NCI-H226 (cell line): ENCODE measurements at places on chromosomes 13 and 19.

- DNase-seq, result peak; percentile 84
Observed at GRCh38 chr13:88627071-88627470, 955.9 kb downstream of the SLITRK5 start.

DNA sequence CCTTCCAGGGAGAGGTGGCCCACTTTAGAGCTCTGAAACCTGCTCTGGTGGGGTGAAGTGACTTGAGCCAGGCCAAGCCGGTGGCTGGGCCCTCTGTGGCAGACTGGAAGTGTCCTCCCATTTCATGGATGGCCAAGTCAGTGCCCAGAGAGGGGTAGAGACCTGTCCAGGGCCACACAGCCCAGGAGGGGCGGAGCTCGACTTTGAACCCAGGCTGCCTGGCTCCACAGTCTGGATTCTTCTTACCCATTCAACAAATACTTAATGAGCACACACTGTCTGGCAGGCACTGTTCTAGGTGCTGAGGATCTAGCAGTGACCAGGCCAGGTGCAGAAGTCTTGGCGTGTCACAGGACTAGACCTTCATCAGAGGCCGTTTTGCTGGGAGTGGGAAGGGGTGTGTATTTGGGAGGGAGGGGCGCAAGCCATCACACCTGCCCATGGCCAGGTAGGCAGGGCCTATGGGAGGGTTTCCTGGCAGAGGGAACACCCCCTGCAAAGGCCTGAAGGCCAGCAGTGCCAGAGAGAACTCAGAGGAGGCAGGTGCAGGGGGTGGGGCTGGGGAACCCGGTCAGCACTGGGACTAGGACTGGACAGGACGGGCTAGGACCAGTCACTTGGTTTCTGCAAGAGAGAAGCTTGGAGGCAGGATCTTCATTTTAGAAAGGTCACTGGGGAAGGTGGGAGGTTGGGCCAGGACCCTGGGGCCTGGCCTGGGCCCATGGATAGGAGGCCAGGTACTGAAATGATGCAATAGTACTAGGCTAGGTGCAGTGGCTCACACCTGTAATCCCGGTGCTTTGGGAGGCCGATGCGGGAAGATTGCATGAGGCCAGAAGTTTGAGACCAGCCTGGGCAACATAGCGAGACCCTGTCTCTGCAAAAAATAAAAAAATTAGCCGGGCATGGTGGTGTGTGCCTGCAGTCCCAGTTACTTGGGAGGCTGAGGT, 31.8 kb downstream of the DNM2 start:
- no peak for DNase-seq

DNA sequence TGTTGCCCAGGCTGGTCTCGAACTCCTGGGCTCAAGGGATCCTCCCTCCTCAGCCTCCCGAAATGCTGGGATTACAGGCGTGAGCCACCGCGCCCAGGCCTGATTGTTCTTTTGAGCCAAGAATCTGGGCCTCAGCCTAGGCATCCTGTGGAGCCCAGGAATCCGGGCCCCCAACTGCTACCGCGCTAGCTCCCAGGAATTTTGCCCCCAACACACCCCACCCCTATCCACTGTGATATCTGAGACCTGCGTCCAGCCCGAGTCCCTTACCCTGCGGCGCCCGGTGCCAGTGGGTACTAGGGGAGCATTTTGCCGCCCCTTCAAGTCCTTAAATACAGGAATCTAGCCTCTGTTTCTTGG, 838 bp upstream of the MYADM start:
- DNase-seq, result no peak

- DNase-seq, result peak; percentile 74
Observed at GRCh38 chr13:25901460-25902376, 150.1 kb downstream of the SHISA2 start.

DNA sequence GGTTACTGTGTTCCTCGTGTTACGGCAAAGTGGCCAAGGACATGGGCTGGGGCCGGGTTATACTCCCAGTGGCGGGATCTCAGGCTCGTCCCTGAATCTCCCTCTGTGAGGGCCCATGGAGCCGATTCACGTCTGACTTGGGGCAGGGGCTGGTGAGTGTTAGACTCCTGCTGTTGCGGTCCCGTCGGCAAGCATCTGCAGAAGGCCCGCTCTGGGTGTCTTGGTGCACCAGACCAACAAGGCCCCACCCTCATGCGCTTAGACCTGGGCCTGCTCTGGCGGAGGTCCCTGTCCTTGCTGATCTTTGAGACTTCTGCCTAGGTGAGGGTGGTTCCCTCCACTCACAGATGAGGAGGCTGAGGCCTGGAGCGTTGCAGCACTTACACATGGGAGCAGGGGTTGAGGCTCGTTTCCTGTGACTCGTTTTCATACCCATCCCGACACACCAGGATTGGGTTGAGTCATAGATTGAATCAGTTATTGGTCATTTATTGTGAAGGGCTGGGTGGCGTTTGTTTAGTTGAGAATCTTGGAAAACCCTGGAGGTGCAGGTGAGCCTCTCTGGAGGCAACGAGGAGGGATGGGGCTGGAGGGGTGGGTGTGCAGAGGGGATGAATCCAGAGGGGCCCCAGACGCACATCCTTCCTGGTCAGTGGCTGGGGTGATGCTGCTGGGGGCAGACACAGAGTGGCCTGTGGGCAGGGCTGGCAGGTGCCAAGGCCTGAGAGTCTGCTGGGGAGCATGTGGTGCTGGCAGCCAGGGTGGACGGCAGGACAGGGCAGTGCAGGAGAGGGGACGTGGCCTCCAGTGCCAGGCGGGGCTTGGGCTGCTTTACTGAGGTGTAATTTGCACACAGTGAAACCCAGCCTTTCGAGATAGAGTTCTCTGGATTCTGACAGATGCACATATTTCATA, 4.6 kb downstream of the EPN1 start:
- DNase-seq, result no peak

DNA sequence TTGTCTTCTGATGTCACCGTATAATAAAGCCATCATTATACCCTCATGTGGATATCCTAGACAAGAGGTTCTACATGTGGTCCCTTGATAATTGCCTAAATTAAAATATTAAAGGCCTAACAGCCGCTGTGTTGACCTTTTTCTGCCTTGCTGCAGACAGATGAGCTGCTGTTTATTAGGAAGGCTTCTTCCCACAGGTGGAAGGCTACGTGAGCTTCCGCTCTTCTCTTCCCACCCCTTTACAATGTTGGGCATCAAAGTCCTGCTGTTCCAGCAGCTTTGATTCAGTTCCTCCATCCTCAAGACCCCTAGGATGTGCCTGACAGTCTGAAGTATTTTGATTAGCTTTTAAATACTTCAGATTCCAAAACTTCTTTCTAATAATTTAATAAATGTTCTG, 217.1 kb downstream of the PCCA start:
- DNase-seq, result no peak

DNA sequence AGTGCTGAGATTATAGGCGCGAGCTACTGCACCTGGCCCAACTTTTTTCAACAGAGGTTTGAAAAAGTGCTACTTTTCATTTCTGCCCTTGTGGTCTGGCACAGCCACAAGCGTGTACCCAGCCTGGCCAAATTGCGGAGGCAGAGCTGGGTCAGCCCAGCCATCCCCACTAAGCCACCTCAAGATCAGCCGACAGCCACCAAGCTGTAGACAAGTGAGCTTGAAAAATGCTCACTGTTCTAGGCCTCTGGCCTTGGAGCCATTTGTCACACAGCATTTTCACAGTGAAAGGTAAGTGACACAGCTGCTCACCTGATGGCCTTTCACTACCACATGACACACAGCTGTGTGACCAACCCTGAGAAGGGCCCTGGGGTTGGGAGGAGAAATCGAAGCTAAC, 27.3 kb downstream of the DNMT1 start:
- DNase-seq, result no peak

GRCh38 chr13:20301015-20301402, 68.9 kb upstream of the GJB6 start:
- DNase-seq, result no peak

- DNase-seq, result no peak
Observed at GRCh38 chr13:99093997-99094396, 106.7 kb upstream of the UBAC2 start.

DNA sequence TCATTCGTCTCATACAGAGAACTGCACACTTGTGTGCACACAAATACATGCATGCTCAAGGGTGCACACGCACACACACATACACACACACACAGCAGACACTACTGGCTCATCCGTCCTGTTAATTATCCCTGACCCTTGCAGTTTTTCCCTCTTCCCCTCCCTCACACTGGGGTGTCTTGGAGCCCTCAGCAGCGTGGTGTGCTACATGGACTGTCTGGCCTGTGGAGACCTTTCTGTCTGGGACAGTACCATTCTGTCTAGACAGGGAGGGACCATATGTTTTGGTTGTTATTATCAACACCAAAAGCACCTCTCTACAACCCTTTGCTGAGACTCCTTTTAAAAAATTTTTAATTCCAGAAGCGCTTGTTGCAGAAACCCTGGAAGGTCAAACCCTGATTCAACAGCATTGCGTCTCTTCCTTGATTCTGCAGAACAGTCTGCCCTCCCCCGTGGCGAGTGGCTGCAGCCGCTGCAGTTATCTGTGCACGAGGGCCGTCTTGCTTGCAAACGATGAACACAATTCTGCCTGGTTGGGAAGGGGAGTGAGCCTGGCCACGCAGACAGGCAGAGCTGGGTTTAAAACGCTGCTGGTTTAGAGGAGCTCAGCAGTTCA, 374.0 kb downstream of the IRS2 start:
- DNase-seq, result no peak

DNA sequence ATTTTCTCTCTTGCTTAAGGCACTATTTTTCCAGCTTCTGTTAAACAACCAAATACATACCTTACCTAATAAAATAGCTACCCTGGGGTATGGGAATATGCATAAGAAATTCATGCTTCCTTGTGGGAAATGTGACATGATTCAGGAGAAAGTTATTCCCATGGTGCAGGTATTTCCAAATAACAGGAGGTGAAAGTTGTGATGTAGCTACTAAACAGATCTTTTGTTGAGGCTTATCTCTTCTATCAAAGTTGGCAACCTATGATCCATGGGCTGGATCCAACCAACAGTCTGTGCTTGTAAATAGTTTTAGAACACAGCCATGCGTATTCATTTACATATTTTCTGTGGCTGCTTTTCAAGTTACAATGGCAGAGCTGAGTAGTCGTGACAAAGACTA, 177.8 kb upstream of the NBEA start:
- no peak for DNase-seq

GRCh38 chr13:102569488-102569887, 27.3 kb upstream of the TPP2 start:
- no peak for DNase-seq

DNA sequence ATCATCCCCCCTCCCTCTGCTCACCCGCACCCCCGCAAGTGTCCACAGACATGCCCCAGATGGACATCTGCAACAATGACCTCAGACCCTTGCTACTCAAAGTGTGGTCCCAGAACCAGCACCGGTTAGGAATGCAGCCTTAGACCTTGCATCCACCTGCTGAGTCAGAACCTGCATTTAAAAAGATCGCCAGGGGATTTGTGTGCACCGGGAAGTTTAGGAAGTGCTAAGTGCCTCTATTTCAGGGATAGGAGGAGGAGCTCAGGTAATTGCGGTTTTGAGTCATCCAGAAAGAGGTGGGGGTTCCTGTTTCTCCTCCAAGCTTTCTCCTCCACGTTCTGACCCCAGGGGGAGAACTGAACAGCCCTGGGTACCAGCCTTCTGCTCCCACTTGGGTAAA, 46.2 kb downstream of the CACNA1A start:
- no peak for DNase-seq

DNA sequence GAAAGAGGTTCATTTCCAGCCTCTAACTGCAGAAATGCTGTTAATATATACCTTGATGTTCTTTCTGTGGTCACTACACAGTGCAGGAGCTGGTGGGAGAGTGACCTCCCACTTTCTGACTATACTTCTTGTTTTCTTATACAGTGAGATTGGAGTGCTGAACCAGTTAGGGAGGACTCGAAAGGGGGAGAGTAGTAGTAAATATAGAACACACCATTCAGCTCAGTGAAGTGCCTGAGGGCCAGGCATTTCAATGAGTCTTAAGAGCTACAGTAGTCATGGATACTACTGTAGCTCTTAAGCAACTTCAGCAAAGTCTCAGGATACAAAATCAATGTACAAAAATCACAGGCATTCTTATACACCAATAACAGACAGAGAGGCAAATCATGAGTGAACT, 372.9 kb downstream of the MTUS2 start:
- DNase-seq, result no peak

GRCh38 chr13:52036037-52036436, 11.5 kb downstream of the UTP14C start:
- no peak for DNase-seq

- DNase-seq, result peak; percentile 54
Observed at GRCh38 chr19:6718741-6719539, 1.5 kb downstream of the C3 start.

GRCh38 chr13:42699912-42700311, 81.5 kb upstream of the FAM216B start:
- DNase-seq, result no peak

GRCh38 chr13:53126841-53127245, 98.2 kb downstream of the OLFM4 start:
- no peak for DNase-seq

DNA sequence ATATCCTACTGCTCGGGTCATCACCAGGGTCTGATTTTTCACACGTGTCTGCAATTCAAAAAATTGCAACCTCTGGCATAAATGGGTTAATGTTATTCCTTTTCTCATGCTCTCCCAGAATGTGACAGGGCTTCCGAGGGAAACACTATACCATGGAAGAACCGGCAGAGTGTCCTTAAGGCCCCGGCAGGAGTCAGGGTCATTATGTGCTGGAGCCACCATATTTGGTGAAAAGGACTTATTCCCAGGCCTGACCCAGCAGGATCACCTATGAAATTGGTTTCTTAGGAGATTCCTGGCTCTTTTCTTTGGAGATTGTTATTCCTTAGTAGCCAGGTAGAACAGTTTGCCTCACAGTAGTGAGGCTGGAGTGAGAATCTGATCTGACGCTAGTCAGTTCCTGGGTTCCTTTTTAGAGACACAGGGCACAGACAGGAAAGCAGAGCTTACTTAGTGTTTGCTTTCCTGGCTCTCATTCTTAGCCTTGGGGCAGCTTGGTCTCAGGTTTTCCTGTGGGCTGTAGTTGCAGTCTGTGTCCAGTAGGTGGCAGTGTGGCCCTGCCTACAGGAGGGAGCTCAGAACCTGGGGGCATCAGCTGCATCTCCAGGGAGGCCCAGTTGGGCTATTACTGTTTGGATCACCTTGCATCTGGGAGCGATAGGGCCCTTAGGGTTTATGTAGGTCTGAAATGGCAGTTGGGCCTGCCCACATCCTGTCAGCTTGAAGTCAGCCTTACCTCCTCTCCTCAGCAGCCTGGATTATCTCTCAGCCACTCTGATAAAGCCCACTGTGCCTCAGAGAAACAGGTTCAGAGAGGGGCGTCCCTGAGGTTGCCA, 12.4 kb downstream of the SNRNP70 start:
- peak; percentile 64 for DNase-seq

GRCh38 chr19:49713236-49713845, 22.4 kb downstream of the CPT1C start:
- DNase-seq, result no peak

- DNase-seq, result no peak
Observed at GRCh38 chr19:24071078-24071477, 15.9 kb upstream of the ZNF254 start.

- DNase-seq, result no peak
Observed at GRCh38 chr13:48879432-48879831, 96.3 kb upstream of the FNDC3A start.

- DNase-seq, result no peak
Observed at GRCh38 chr19:3760871-3761361, 576 bp downstream of the APBA3 start.
